ENCODE measurements at places on chromosomes 7 and 10.

DNA sequence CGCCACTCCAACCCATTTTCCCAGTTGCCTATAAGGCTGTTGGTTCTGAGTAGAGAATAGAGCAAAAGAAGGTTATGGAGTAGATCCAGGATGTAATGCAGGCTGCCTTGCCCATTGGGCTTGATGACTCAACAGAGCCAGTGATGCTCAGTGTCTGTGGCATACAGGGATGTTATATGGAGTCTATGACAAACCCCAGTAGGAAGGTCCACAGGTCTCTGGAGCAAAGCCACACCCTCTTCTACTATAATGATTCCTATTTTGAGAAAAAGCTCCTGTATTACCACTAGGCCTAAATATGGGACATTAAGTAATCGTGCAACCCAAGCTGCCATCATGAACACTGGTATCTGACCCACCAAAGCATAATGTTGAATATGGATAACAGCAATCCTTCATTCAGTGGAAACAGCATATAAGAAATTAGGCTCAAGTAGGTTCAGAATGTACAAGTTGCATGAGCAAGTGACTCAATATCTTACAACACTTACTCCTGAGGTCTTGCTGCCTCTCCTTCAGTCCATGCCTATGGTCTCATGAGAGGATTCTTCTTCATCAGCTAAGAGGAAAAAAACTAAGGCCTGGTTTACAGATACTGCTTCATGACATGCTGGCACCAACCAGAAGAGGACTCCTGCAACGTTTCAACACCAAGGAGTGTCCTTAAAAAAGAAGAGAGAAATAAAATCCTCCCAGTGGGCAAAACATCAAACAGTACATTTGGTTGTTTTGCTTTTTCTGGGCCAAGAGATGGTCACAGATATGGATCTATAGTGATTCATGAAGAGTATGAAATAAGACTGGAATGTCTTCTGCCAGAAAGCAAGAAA, 14.8 kb upstream of the FHIP2A start:
- no peak for DNase-seq

DNA sequence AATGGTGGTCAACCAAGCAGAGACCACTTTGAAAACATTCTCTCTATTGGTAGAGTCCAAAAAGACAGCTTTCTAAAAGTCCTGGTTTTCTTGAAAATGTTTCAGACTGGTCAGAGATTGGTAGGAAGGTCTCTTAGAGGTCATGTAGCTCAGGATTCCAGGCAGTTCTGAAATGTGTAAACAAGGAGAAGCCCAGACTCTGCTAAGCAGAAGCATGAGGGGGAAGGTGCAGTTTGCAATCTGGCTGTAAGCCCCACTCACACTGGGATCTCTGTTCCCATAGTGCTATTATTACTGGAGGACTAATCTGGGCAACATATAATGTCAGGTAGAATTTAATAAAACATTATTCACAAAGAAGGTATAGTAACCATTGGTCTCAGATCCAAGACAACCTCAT, 101.1 kb downstream of the MAGI2 start:
- no peak for DNase-seq

GRCh38 chr7:97697396-97697795, 34.5 kb upstream of the TAC1 start:
- DNase-seq, result no peak

DNA sequence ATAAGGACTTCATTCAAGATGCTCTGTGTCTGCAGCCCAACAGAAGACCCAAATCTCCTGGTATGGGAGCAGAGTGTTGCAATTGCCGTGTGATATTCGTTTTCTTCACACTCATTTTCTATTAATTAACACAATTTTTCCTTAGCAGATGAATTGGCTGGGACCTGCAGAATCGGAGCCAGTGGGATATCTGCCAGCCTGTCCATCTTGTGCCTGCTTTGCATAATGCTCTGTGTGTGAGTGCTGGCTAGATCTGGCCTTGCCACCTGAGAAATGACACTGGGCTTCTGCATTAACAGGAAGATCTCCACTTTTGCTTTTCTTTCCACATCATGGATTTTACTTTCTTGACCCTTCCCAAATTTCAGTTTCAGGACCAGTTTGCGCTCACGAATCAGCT, 70.4 kb upstream of the GPR158 start:
- no peak for DNase-seq

GRCh38 chr10:112752288-112752687, 197.8 kb upstream of the TCF7L2 start:
- no peak for DNase-seq

GRCh38 chr7:144529269-144529926, 125.9 kb upstream of the NOBOX start:
- no peak for DNase-seq

- DNase-seq, result no peak
Observed at GRCh38 chr7:84701524-84702306, 485.1 kb downstream of the SEMA3D start.

DNA sequence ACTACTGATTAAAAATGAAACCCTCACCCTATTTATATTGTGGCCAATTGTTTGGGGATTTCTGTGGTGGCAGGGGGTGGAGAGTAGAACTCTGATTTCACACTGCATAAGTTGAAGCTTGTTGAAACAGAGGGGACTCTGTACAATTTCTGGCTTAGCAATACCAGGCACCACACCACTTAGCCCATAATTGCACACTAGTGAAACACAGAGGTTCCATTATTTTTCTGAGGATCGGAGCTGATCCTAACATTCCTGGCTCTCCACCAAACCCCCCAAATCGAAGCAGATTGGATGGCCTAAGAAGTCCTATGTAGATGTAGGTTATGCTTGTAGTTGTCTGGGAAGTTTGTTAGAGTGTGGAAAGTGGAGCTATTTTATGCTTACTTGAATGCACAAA, 47.0 kb downstream of the PTN start:
- DNase-seq, result no peak

DNA sequence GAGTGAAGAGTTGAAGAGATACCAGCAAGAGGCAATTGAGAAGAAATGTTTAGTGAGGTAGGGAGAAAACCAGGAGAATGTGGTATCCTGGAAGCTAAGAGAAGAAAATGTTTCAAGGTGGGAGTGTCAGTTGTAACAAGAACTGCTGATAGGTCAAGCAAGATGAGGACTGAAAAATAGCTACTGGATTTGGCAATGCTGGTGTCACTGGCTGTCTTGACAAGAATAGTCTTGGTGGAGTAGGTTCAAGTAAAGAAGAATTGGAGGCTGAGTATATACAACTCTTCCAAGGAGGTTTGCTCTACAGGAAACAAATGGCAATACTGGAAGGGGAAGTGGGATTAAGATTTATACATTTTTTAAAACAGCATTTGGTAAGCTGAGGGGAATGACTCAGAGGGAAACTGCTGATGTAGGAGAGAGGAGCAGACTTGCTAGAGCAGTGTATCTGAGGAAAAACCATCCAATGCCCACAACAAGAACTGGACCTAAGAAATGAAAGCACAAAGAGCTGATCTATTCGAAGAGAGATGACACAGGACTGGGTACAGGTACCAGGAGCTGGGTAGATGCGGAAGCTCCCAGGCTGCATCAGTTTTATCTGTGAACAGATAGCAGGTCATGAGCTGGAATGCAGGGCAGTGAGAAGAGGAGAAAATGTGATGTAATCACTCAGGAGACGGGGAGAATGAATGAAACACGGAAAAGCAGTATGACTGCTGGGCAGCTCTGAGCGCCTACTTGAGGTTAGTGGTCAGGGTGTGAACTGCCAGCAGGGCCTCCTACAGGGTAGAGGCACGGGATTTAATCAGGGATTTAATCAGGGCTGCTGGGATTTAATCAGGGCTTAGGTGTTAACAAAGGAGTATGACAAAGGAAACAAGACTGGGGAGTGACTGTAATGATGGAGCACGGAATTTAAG, 34.5 kb downstream of the FAM25A start:
- no peak for DNase-seq

- no peak for DNase-seq
Observed at GRCh38 chr10:119166564-119166963, 1.1 kb upstream of the SFXN4 start.

- DNase-seq, result no peak
Observed at GRCh38 chr10:113020475-113020753, 70.4 kb downstream of the TCF7L2 start.

GRCh38 chr7:21472029-21472428, 44.1 kb downstream of the SP4 start:
- no peak for DNase-seq

DNA sequence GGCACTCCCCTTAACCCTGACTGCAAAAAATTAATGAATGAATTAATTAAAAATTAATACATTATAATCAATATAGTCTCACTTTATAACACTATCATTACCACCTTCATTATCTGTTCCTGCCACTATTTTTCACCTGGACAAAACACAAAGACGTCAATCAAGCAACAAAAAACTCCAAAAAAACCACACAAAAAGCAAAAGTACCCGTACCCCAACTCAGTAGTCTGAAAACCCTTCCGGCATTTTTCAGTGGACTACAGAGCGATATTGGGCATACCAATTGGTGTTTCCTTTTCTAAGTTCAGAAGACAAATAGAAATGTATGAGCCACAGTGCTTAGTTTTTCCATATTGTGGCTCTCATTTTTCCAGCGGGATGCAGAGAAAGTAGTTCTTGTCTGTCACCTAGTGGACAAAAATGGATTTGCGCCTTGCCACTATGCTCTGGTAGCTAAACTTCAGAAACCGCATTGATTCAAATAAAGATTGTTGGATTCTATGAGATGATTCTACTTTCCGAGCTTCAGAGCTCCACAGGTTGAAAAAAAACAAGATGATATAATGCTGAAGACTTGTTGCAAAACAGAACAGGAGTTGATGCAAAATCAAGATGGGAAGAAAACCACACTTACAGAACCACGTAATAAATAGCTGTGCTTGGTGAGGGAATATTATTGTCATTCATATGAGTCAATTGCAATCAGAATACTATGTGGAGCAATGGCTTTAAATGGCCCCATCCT, 50.6 kb upstream of the ITGB1 start:
- DNase-seq, result peak; percentile 86

- DNase-seq, result peak; percentile 65
Observed at GRCh38 chr7:157250605-157251228, 86.1 kb upstream of the DNAJB6 start.

GRCh38 chr7:17989546-17989945, 38.1 kb downstream of the PRPS1L1 start:
- no peak for DNase-seq

GRCh38 chr10:116753759-116754158, 11.4 kb upstream of the HSPA12A start:
- DNase-seq, result no peak

GRCh38 chr10:50618624-50619023, 5.1 kb downstream of the SGMS1 start:
- no peak for DNase-seq

DNA sequence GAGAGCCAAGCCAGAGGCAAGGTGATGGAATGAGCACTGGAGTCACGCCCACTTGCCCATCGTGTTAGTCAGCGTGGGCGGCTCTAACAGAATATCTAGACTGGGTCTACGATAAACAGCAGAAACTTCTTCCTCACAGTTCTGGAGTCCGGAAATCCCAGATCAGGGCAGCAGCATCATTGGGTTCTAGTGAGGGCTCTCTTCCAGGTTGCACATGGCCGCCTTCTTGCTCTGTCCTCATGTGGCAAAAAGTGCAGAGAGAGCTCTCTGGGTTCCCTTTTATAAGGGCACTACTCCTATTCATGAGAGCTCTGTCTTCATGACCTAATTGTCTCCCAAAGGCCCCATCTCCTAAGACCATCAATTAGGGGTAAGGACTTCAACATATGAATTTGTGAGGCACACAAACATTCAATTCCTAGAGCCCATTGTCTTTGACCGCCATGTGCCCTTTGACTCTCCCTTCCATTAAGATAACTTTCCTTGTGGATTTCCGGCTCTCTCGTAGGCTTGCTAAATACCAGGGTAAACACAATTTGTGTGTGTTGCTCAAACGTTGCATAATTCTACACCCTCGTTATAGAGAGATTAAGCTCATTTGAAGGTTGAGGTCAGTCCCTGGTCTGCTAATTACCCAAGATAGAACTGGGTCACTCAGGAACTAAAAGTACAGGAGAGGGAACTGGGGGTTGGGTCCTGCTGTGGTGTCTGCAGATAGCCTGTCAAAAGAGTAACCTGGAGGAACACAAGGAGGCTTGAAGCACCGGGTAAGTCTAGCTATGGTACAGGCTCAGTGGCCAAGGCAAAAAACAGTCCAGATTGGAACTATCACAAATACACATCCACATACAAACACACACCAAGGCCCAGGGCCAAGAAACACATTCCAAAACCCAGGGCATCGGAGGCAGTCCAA, 28.7 kb upstream of the USP6NL start:
- DNase-seq, result no peak

DNA sequence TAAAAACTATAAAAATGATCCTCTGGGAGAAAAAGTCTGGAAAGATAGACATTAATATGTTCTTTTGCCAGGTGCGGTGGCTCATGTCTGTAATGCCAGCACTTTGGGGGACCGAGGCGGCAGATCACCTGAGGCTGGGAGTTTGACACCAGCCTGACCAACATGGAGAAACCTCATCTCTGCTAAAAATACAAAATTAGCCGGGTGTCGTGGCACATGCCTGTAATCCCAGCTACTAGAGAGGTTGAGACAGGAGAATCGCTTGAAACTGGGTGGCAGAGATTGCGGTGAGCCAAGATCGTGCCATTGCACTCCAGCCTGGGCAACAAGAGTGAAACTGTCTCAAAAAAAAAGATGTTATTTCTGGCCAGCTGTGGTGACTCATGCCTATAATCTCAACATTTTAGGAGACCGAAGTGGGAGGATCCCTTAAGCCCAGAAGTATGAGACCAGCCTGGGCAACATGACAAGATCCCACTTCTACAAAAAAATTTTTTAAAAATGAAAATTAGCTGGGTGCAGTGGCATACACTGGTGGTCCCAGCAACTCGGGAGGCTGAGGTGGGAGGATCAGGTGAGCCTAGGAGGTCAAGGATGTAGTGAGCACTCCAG, 101.9 kb upstream of the LRRN3 start:
- no peak for DNase-seq

DNA sequence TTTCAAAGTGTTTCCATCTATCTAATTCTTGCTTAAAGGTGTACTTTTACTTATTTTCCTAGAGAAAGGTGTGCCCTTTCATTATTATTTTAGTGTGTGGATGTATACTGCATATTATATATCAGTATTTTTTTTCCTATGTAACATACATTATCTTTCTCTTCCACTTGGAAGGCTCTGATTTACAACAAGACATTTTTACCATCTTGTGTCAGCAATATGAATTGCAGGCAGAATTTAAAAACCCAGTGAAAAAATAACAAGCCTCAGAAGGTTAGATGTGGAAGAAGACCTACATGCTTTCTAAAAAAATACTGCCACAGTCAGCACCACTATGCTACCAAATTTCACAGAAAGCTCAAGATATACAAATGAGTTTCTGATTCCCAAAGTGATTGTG, 327.7 kb upstream of the STEAP1 start:
- DNase-seq, result no peak

DNA sequence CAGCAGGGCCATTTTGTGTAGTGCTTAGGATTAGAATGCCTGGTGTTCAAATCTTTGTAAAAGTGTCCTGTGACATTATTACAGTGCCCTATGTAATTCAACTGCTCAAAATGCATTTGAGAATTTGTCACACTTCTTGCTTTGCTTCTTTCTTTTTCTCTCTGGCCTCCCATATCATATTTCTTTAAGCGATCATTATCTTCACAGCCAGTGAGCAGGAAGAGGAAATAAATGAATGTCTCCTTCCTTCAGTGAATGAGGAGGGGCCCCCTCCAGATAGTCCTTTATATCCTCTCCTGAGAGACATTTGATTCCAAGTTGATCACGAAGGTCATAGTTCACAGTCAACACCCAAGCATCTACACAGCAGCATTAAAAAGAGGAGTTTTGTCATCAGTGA, 425.1 kb upstream of the NPVF start:
- DNase-seq, result no peak

- no peak for DNase-seq
Observed at GRCh38 chr10:9166770-9167169, 1112.3 kb downstream of the GATA3 start.

- no peak for DNase-seq
Observed at GRCh38 chr7:68216051-68216450, 1219.4 kb downstream of the TYW1 start.

All from CD4-positive, alpha-beta T cell treated with Interleukin-2 at 100 ng/mL for 4 hours (primary cell).